ENCODE measurements at places on chromosomes 16 and 17.
A peak's percentile ranks its signal among the peaks of the same experiment; 100 is the strongest.

GRCh38 chr17:17726458-17727060 is 45.3 kb downstream of the RAI1 start:
- no peak for DNase-seq

- DNase-seq, result no peak
These were observed 7.6 kb downstream of the IFT20 start for GRCh38 chr17:28327709-28328108.

DNA sequence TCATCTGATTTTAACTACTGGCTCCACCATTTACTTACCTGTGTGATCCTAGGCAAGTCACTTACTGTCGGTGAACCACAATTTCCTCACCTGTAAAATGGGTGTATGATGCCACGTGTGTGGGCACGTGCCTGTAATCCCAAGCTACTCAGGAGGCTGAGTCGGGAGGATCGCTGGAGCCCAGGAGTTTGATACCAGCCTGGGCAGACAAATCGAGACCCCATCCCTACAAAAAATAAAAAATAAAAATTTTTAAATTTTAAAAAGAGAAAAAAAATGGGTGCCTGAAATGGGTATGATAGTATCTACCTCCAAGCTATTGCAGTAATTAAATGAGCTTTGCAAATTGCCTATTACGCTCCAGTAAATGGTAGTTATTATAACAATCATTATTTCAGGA is 225.3 kb downstream of the CCDC182 start:
- no peak for DNase-seq

DNA sequence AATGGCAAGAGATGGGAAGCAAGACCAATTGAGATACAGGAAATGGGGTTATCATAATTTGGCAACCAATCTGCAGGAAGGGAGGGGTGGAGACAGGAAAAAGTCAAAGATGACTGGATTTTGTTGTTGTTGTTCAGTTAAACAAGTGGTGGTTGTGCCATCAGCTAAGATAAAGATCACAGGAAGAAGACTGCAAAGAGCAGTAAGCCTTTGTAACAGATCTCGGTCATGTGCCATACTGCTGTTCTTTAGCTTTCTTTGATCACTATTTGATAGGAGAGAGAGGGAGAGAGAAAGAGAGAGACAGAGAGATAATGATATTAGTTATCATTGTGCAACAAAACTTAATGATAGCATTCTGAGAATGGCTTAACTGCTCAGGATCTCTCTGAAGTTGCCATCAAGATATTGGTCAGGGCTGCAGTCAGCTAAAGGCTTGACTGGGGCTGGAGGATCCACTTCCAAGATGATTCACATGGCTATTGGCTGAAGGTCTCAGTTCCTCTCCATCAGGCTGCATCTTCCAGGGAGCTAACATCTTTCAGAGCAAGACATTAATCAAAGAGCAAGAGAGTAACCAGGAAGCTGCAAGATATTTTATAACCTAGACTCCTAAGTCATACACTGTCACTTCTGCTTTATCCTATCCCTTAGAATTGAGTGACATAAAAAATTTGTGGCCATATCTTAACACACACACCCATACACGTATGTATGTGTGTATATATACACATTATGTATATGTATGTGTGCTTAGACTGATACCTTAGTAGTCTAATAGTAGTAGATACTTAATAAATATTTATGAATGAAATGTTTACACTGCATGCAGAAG is 405.0 kb downstream of the SHISA9 start:
- DNase-seq, result no peak

DNA sequence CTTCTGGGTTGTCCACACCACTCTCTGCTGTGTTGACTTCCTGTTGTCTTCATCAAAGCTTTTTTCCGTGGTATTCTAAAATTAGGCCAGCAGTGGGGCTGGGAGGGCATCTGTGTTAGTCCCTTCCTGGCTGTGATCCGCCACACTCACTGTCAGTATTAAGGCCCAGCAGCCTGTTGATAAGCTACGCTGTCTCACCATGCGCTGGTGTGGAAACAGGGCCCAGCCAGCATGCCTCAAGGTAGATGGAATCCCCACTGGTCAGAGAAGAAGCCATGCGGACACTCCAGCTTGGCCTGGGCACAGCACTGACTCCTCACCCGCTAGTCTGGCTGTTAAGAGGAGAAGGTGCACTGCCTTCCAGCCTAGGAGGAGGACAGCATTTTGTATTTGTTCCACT is 11.4 kb downstream of the CDR2L start:
- no peak for DNase-seq

GRCh38 chr17:74637265-74637664 is 13.7 kb upstream of the CD300E start:
- no peak for DNase-seq

DNA sequence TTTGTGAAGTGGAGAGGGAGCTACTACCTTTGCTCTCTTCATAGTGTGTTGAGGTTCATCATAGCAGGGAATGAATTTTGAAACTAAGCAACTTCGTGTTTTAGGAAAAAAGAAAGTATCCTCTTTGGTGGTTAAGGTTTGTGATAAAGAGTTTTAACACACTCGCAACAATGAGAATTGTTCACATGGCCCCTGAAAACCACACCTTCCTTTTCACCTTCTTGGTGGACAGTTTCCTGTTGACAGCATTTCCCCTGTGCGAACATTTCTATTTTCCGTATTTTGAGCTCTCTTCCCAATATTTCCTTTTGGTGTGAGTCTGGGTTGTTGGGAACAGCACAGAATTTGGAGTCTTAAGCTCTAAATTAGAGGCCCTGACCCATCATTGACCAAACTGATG is 3.8 kb downstream of the OR4D2 start:
- no peak for DNase-seq

DNA sequence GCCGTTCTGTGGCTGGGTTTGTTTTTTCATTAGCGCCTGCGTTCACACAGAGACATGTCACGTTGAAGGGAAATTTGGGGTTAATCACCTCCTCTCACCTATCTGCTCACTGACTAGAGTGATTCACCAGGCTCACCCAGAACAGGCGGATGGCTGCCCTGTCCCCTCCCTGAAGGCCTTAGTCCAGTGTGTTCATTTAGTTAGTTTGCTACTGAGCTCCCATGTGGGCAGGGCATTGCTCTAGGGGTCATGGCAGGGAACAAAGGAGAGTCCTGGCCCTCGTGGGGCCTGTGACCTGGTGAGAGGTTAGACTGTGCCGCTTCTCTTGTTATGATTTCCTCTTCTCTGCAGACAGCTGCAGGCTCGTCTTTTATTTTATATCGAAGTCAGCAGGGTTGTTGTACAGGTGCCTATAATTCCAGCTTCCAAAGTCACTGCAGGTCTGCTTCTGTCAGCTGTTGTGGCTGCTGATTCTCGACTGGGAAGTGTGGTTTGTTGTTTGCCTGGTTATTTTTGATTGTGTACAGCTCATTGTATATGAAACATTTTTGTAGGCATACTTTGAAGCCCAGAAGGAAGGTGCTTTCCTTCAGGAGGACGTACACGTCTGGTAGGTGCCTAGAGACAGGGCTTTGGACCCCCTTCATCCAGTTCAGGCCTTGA is 73.4 kb upstream of the GSE1 start:
- DNase-seq, result no peak

GRCh38 chr16:29688172-29688571 is 9.2 kb downstream of the QPRT start:
- DNase-seq, result no peak

GRCh38 chr17:47762728-47763127 is 29.7 kb downstream of the TBX21 start:
- DNase-seq, result no peak

DNA sequence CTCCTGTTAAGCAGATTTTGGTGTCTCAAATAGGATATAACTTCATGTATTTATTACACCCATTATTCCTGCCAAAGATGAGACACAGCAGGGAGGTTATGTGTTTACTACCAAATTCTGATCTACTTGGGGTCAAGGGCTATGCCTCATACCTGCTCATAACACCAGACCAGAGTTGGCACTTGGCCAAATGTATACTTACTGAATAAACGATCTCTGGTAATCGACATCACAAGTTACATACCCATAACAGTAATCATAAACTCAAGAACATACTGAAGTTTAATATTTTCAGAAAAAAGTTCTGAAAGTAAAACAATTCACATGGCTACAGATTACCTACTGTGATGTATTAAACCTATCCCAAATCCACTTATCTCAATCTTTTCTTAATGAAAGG is 2.9 kb downstream of the TMEM170A start:
- DNase-seq, result no peak

DNA sequence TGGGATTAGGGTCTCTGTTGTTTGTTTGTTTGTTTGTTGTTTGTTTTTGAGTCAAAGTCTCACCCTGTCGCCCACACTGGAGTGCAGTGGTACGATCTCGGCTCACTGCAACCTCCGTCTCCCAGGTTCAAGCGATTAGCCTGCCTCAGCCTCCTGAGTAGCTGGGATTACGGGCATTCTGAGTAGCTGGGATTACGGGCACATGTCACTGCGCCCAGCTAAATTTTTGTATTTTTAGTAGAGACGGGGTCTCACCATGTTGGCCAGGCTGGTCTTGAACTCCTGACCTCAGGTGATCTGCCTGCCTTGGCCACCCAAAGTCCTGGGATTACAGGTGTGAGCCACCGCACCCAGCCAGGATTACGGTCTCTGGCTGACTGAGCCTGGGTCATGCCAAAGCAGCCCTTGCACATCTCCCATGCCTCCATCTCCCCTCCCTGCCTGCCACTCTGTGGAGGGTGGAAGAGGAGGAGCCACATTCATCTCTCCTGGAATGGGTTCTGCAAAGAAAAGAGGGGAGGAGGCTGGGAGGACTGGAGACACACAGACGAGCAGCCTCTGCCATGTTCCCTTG is 59.2 kb downstream of the BEAN1 start:
- no peak for DNase-seq

DNA sequence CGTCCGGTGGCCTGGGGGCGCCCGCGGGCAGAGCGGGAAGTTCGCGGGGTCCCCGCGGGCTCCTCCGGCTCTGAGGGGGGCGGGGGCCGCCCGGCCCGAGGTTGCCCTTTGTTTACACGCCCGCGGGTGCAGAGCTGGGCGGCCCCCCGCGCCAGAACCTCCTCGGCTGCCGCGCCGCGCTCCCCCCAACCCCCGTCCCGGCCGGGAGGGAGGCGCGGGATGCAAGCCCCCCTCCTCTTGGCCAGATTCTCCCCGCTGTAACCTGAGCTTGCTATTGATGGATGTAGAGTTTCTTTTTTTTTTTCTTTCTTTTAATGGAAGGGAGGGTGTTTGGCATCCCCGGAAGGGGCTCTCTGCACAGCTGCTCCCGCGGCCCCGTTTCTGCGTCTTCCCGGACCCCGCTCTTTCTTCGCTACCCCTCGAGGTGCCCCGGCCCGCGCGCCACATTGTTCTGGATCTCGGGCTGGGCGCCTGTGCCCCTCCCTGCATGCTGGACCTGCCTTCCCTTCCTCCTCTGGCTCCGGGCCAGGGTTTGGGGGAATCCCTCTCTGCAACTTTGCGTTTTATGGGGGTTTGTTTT is 646 bp downstream of the CBX2 start:
- no peak for DNase-seq

GRCh38 chr17:43360376-43360738 is 38.4 kb upstream of the ARL4D start:
- peak; percentile 87 for DNase-seq

GRCh38 chr17:62627219-62627903 is at the start of gene MRC2:
Gene MRC2 (plus strand): TSS chr17:62627670. CDS start chr17:62627803, 133 bp downstream.
- peak; percentile 74 for DNase-seq

DNA sequence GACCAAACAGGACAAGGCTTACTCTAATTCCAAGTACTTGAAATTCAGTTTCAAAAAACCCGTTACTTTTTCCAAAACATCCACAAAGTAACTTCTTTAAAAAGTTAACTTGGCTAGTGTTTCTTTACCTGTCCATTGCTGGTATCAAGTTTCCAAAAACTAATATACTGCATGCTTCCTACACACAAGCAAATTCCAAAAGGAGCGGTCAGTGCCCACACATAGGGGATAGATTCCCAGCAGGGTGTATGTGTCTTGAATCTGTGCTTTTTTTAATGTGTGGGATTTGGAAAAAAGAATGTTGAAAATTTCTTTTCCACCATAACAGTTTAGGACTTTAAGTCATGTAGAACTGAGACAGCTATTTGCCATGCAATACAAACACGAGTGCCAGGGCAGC is 367.8 kb upstream of the SOX9 start:
- DNase-seq, result no peak

DNA sequence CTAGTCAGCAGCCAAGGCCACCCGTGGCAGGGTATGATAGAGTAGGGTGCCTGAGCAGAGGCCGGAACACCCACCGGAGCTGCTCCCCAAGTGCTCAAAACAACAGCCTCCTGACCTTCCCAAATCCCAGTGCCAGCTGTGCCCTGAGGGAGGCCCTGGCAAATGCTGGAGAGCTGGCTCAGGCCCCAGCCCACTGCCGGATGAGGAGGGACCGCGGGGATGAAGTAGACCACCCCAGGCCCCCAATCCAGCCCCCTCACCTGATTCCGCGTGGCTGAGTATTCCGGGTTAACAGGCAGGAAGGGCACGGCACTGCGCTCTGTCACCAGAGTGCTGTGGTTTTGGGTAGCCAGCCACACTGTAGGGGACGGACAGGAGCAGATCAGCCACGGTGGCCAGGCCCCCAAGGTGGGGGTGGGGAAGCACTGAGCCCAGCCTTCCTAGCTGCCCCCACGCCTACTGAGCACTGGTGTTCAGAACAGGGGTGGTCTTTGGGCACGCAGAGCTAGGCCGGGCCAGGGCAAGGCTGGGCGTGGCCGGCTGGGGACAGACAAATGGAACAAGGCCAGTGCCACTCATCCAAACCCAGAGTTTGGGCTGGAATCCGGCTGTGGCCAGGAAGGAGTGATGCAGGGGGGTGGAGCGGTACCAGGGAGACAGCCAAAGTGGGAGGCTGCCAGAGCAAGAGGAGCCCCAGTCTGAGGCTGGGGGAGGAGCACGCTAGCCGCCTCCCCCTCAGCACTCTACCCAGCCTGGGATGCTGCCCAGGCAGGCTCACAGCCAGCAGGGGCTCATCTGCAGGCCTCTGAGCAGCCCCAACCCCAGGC is 9.1 kb downstream of the TP53I13 start:
- no peak for DNase-seq

GRCh38 chr16:70685061-70685937 is 554 bp downstream of the MTSS2 start:
- DNase-seq, result no peak

DNA sequence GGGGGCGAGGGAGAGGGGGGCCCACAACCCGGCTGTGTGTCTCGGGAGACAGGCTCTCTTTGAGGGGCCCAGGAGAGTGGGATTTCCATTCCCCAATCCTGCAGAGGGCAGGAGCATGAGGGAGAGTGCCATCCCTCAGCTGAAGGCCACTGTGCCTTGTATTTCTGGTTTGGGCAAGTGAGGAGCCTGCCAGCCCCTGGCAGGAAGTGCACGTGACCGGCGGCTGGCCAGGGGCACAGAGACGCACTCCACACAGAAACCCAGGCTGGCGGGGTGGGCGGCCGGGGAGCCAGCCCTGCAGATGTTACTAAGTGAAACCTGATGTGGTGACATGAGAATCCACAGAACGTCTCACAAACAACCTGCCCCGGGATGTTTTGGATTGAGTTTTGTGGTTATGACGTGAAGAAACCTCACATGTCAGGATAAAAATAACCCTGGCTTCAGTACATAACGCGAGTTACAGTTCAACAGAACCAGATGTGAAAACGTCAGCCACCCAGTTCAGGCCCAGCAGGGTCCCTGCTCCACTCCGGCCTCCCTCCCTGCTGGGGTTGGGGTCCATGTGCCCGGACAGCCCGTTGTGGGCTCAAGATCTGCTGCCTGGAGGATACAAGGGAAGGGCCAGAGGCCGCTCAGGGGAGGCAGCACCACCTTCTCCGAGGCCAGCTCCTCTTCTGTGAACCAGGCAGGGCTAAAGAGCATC is 51.7 kb upstream of the MTSS2 start:
- DNase-seq, result peak; percentile 92

Measured in activated CD4-positive, alpha-beta T cell treated with anti-CD3 and anti-CD28 coated beads, Interleukin-10, Interleukin-2, amounts not matched to agents 100 ng/mL and 50 ng/mL, durations not matched to agents 16 hours and 8 hours (primary cell).